ENCODE measurements at places on chromosomes 16 and 17. TPM values are rescaled to one million over a fixed set of nuclear protein-coding genes. Genes with fewer than 3 reads are reported as not detected.

The CAVIN1 gene
- total RNA-seq, result 548 TPM

The CHP2 gene
- total RNA-seq, result not detected

The SCARF1 gene
- 295 TPM for total RNA-seq

The SHISA9 gene
- total RNA-seq, result 8.9 TPM

- DNase-seq, result peak; percentile 82
Observed at GRCh38 chr17:42180922-42181850, at the start of gene KCNH4. Gene KCNH4 (minus strand): TSS chr17:42181142. CDS start chr17:42180945, 197 bp downstream.

GRCh38 chr16:52740766-52741165 lies 193.8 kb upstream of the TOX3 start:
- no peak for DNase-seq

- no peak for DNase-seq
Observed at GRCh38 chr17:74394977-74395376, 27.7 kb downstream of the GPR142 start.

- no peak for DNase-seq
Observed at GRCh38 chr16:48901712-48902374, 291.9 kb upstream of the N4BP1 start.

GRCh38 chr17:77372444-77373298 lies 231.9 kb downstream of the SEC14L1 start:
- DNase-seq, result peak; percentile 90

GRCh38 chr16:79171931-79172705 lies 428.4 kb downstream of the MAF start:
- DNase-seq, result no peak

DNA sequence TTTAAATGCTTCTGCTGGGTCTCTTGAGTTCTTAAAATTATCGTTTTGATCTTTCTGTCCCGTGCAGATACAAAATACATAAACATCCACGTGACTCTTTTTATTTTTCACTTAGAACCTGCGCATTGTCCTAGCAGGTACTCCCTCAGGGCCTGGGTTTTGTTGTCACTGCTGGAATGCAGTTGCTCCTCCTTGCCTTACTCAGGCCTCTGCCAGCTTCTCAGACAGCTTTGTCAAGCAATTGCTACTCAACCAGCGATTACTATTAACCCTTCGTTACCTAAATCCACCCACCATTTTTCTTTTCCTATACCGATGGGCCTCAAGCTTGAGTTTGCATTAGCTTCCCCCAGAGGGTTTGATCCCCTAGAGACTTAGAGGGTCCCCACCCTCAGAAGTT lies 405.9 kb upstream of the RBFOX1 start:
- no peak for DNase-seq

DNA sequence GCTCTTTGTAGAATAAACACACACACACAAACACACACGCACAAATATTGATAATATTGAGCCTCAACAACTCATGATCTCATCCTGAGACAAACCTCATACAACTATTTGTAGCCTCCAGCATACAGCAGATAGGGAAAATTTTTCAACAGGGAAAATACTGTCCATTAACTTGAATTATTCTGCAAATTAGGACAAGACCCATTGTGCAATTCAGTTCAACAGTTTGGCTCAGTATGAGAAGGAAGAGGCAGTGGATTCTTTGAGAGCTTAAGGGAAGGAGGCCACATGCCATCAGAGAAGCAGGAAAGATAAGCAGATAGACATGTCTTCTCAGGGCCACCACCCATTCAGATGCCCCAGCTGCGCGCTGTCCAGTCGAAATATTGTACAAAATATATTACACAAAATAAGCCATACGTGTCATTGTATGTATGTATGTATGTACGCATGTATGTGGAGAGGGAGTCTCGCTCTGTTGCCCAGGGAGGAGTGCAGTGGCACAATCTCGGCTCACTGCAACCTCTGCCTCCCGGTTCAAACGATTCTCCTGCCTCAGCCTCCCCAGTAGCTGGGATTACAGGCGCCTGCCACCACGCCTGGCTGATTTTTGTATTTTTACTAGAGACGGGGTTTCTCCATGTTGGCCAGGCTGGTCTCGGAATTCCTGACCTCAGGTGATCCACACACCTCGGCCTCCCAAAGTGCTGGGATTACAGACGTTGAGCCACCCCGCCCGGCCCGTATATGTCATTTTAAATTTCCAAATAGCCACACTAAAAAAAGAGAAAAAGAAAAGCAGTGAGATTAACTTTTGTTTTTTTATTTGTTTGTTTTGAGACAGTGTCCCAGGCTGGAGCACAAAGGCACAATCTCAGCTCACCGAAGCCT lies 1.8 kb downstream of the ZC3H7A start:
- DNase-seq, result no peak

- DNase-seq, result no peak
Observed at GRCh38 chr17:1830288-1830687, 483 bp downstream of the RPA1 start.

GRCh38 chr17:12622726-12623125 lies 43.0 kb upstream of the MYOCD start:
- no peak for DNase-seq

DNA sequence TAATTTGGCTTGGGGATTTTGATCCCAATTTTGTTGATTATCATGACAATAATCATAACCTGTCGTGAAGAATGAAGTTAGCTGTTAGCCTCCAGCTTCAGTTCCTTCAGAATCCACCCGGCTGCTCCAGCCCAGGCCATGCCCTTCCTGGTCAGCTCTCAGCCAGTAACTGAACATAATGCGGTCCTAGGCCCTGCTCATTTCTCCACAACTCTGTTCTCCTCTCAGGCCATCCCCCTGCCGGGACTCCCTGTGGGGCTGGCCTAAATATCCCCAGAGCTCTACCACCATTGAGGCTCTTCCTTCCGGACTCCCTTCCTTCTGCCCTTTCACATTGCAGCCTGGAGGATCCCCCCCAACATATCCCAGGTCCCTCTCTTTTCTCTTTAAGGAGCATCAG lies 833.4 kb upstream of the GOT2 start:
- DNase-seq, result no peak

DNA sequence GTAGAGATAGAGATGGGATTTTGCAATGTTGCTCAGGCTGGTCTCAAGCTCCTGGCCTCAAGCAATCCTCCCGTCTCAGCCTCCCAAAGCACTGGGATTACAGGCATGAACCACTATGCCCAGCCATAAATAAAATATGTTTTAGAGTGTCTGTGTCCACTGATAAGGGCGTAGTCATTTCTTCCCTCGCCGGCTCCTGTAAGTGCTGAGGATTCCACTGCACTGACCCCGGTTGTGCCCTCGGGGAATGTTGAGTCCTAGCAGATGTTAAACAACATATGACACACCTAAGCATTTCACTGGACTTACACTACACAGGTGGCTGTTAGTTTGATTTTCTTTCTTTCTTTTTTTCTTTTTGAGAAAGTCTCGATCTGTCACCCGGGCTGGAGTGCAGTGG lies 5.6 kb upstream of the SHMT1 start:
- no peak for DNase-seq

- DNase-seq, result no peak
Observed at GRCh38 chr17:31466096-31466760, 74.8 kb downstream of the RAB11FIP4 start.

DNA sequence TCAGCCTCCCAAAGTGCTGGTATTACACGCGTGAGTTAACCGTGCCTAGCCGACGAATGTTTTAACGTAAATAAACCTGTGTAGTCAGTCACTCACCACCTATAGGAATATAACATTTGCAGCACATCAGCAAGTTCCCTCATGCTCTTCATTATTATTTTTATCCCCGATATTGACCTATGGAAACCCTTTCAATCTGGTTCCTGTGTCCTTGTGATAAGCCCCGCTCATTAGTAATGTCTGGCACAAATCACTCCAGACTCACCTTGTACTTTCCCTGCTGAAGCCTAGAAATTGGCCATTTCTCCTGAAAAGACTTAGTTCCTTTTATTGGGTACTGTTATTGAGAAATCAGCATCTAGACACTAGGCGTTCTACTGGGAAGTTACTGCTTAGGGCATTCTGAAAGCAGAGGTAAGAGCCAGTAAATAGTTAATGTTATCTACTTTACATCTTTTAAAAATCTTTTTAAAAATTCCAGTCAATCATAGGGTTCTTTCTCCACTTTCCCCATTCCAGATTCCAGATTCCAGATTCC lies 1.5 kb upstream of the PHKG2 start:
- DNase-seq, result no peak

DNA sequence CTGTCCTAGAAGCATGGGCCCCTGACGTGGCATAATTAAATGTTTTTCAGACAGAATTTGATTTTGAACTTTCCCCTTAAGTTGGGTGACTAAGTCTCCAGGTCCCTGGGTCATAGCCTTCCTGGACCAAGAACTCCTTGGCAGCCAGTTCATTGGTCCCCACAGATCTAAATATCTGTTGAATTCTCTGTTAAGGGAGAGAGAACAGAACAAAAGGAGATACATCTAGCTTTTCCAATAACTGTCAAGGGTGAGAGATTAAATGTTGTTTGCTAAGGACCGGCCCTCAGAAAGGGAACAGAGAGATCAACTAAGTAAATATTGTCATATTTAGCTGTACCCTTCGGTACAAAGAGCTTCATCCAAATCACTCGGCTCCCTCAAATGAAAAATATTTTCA lies 78.2 kb upstream of the NOL11 start:
- DNase-seq, result no peak

GRCh38 chr17:64773386-64773835 lies 111.3 kb upstream of the SMURF2 start:
- DNase-seq, result no peak

DNA sequence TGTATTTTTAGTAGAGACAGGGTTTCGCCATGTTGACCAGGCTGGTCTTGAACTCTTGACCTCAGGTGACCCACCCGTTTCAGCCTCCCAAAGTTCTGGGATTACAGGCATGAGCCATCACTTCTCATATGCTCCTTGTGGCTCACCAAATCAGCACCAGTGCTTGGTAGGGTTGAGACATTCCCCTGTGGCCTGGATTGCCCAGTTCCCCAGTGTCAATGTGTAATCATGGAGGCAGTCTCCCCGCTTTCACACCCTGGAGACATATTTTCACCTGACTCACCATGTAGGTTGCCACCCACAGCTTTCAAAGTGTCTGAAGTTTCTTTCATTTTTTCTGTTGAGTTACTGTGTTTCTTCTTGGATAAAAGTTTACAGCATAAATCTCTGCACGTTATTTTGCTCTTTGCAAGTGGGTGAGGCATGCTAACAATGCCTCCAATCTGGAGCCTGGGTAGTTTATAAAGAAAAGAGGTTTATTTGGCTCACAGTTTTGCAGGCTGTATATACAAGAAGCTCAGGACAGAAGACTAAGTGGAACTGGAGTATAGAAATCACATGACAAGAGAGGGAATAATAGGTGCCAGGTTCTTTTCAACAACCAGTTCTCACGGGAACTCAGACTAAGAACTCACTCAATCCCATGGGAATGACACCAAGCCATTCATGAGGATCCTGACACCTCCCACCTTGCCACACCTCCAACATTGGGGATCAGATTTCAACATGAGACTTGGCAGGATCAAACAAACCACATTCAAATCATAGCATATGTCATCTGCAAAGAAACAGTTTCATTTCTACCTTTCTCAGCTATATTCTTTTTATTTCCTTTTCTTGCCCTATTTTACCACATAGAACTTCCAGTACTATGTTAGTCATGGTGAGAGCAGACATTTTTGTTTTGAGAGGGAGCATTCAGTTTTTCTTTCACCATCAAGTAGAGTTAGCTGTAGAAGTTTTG lies 113.2 kb downstream of the PHKB start:
- DNase-seq, result no peak

GRCh38 chr16:6634151-6634550 lies 698.5 kb upstream of the RBFOX1 start:
- no peak for DNase-seq

DNA sequence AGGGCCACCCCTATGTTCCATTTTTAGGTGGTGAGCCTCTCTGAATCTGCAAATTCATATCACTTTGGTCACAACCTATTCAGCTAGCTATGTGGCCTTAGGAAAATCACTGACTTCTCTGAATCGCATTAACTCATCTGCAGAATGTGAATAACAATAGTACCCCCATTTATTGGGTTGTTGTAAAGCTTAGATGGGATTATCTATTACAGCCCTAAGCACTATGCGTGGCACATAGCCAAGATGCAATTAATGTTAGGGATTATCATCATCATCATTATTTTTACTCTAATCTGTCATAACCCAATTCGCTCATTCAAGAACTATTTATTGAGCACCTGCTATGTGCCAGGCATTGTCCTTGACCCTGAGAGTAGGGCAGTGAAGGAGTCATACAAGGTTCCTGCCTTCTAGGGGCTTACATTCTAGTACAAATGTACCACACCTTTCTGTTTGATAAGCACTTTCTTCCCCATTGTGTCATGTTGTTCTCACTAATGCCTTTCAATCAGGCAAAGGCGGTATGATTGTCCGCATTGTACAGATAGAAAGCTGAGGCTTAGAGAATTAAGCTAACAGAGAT lies 38.5 kb downstream of the CHD9 start:
- DNase-seq, result no peak

GRCh38 chr17:66296289-66296725 lies 6.1 kb upstream of the PRKCA start:
- no peak for DNase-seq

DNA sequence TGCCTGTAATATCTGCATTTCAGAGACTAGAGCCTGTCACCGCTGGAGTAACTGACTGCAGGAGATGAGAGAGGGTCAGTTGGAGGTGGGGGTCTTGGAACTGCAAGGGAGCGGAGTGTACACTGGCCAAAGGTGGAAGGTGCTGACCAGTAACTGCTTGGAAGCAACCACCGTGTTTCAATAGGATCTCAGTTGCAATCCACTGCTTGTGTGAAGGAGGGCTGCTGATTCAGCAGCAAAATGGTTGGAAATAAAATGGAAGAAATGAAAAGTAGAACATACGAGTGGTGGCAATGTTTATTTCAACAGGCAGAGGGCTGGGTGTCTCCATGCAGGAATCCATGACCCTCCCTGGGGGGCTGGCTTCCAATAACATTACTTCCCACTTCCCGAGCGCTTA lies 2.1 kb upstream of the JPH3 start:
- no peak for DNase-seq
